CD4-positive, alpha-beta T cell treated with Interleukin-1 beta for 1 hour (primary cell): ENCODE measurements at places on chromosomes 6 and 20.
A peak's percentile ranks its signal among the peaks of the same experiment; 100 is the strongest.

GRCh38 chr6:107670792-107671199 is 153.3 kb downstream of the SCML4 start:
- peak; percentile 66 for DNase-seq

DNA sequence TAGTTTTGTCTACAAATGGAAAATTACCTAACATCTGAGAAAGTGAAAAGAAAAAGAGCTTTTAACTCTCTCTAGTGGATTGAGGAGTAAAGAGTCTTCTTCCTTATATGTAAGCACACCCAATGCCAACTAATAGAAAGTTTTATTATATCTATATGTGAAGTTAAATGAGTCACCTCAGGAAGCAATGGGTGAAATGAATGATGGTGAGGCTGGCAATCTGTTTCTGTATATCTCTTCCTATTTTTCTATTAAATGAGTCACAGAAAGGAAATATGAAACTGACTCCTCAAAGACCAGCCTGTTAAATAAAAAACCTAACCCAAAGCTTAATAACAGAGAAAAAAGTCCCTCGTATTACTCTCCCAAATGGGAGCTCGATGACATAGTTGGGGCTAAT is 71.3 kb downstream of the OTOR start:
- no peak for DNase-seq

DNA sequence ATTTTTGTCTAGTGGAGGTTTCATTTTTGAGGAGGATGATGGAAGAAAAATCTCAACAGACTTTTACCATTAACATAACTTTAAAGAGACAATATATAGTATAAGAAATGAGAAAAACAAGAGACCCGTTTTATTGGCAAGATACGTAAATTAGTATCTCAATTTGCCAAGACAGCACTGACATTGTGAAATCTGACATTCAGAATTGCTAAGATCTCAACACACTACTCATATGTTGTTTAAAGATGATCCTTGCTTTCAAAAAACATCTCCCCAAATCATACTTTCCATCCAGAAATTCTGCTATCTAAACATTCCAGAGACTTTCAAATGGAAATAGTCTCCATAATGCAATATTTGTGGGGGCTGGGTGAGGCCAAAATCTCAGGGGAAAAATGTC is 220.9 kb upstream of the CEP162 start:
- DNase-seq = no peak

- no peak for DNase-seq
Observed at GRCh38 chr6:41763470-41763869, 16.2 kb downstream of the FRS3 start.

DNA sequence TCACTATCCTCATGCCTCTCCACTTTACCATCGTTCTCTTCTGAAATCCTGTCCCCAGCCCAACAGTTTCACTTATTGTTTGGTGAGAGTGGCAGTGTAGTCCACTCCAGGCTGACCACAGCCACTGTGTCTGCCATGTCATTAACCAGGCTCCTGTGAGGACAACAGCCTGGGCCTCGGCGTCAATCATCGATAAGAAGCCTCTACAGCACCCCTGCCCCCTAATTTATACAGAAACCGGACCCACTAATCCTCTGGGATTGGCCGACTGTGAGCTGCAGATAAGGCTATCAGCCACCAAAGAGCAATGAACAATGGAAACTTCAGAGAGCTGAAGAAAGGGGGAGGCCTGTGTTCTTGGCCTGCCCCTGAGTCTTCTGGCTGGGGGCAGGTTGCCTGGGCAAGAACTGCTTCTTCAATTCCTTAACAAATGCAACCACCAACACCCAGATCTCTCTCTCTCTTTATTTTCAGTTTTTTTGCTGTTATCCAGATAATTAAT is 3.4 kb downstream of the EGFL8 start:
- no peak for DNase-seq

GRCh38 chr6:38720295-38720694 is 5.2 kb downstream of the DNAH8 start:
- DNase-seq = no peak

DNA sequence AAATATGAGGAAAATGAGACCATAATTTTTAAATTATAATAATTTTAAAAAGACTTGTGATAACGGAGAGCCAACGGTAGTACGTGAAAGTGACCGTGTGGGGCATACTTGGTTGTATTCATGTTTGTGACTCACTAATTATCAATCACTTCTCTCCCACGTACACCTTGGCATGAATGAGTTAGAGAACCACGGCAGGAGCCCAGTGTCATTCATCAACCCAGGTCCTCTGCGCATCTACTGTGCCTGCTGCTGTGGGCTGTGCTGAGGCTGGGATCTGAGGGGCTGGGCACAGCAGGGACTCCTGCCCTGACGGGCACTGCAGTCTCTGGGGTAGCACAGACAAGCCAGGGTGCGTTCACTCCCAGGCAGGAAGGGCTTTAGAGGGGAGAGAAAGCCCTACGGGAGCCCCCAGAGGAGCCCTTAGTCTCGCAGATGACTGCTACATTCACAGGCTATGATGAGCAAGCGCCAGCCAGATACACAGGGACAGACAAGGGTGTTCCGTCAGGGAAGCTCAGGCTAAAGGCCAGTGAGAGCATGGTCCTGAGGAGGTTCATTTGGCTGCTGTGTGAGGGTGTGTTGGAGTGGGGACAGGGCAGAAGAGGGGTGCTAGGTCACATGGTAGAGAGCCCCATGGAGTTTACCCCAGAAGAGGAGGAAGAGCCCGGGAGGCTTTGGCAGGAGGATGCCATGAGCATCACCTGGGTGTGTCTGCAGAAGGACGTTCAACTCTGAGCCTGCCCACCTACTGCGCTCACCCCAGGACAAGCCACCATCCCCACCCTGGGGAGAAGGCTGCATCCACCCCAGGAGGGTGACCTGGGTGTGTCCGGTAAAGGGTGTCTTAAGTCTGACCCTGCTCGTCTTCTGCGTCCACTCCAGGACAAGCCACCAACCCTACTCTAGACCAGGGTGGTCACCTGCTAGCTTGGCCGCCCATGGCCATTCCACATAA is 8.2 kb upstream of the RPS6KA2 start:
- no peak for DNase-seq

- DNase-seq = no peak
Observed at GRCh38 chr6:21214738-21215448, 378.7 kb upstream of the SOX4 start.

GRCh38 chr20:19699180-19699971 is 58.7 kb upstream of the RIN2 start:
- no peak for DNase-seq

DNA sequence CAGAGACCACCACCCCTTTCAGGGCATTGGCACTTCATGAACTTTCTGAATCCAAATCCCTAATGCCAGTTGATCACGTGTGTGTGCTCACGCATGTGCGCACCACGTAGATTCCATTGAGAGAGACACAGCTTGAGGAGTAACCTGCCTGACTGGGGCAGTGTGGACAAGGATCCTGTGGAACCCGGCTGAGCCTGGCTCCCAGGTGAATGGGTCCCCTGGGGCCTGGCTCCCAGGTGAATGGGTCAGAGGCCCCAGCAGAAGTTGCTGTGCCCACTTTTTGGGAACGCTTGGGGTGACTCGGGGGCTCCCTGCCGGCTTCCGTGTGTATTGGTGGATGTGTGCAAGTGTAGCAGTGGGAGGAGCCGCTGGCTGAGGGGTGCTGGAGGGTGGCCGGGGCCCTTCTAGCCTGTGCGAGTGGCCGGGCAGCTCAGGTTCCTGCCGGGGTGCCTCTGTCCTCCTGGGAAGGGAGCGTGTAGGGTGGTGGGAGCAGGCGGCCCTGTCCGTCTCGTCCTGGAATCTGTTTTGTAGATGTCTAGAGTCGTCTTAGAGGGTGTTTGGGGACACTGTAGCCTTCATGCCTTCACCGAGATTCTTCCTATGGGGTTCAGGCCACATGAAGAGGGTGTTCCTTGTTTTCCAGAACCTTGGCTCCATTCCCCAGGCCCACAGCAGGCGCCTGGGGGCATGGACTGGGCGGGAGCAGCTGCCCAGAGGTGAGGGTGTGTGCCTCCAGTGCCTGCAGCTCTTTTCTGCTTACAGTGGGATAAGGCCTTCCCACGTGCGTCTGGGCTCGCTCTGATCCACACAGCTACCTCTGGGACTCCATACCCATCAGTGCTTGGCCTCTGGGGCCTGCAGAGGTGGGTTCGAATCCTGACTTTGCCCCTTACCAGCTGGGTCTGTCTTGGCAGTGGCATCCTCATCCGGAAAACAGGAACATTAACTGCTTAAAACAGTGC is 3.2 kb downstream of the RBM38 start:
- DNase-seq = no peak

- DNase-seq = no peak
Observed at GRCh38 chr6:166616261-166617238, 10.5 kb downstream of the RPS6KA2 start.

GRCh38 chr6:282867-283416 is 9.3 kb upstream of the DUSP22 start:
- DNase-seq = no peak

- no peak for DNase-seq
Observed at GRCh38 chr20:38224531-38224930, 36.0 kb downstream of the KIAA1755 start.

GRCh38 chr20:22001886-22002285 is 296.4 kb downstream of the PAX1 start:
- no peak for DNase-seq

- DNase-seq = no peak
Observed at GRCh38 chr20:48825566-48825920, 2.3 kb downstream of the PREX1 start.

GRCh38 chr20:57473246-57474048 is 51.5 kb downstream of the CTCFL start:
- peak; percentile 56 for DNase-seq

DNA sequence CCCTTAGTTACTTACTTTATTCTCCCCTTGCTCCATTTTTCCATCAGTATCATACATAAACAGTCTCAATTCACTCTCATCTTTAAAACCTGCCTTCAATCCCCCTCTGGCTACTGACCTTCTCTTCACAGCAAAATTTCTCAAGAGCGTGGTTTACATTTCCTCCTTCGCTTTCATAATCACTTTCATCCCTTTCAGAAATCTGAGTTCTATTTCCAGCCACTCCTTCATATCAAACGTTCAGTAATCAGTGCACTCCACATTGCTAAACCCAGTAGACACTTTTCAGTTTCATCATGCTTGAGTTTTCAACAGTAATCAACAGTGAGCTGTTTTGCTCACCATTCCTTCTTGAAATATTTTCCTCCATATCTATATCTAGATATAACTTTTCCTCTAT is 176.7 kb upstream of the HSF2 start:
- DNase-seq = no peak

DNA sequence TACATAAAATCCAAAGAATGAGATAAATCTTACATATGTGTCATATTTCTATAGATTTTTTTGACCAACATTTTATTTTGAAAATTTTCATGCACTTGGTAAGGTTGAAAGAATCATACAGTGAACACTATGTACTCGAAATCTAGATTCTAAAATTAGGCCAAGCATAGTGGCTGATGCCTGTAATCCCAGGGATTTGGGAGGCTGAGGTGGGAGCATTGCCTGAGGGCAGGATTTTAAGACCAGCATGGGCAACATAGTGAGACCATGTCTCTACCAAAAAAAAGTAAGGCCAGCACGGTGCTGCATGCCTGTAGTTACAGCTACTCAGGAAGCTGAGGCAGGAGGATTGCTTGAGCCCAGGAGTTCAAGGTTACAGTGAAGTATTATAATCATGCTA is 158.6 kb downstream of the LAMA2 start:
- DNase-seq = no peak

DNA sequence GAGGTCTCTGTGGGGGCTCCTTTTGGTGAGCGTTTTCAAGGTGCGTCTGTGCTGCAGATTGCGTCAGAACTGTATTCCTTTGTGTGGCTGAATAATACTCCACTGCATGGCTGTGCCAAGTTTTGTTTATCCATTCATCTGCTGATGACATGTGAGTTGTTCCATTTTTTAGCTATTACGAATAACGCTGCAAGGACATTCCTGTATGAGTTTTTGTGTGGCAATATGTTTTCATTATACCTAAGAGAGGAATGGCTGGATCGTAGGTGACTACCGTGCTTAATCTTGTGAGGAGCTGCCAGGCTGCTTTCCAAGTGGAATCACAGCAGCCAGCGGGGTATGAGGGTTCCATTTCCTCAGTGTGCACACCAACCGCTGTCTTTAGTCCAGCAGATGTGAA is 1.1 kb upstream of the DACT2 start:
- no peak for DNase-seq

GRCh38 chr6:166660157-166660688 is 33.2 kb upstream of the RPS6KA2 start:
- DNase-seq = no peak

DNA sequence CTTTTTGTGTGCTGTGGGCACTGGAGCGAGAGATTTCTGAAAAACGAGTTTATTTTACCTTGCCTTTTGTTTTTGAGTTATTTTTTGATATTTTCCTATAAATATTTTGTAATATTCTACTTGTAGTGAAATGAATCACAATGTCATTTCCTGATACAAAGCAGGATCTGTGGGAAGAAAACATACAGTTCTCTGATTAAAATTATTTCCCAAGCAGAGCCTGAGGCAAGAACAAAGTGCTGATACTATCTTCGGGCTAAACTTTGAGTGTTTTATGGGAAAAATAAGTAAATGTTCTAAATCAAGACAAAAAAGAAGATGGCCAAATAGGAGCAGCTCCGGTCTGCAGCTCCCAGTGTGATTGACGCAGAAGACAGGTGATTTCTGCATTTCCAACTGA is 33.7 kb upstream of the ELOVL5 start:
- DNase-seq = no peak

DNA sequence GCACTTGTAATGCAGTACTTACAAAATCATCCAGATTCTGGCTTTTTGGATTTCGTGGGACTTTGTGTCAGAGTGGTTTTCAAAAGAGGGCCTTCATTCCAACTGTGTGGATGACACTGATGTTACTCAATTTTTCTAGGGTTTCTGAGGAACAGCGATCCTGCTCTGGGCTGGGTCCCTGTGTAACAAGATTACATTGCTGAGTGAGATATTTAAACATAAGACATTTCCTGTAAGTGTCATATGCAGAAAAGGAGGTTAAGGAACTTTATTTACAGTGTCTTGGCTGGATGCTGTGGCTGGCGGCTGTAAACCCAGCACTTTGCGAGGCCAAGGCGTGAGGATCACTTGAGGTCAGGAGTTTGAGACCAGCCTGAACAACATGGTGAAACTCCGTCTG is 6.7 kb downstream of the ZFAND3 start:
- no peak for DNase-seq

GRCh38 chr20:38168791-38169589 is 3.9 kb upstream of the TGM2 start:
- DNase-seq = peak; percentile 59

- DNase-seq = no peak
Observed at GRCh38 chr6:111566873-111567517, 38.7 kb downstream of the TRAF3IP2 start.

DNA sequence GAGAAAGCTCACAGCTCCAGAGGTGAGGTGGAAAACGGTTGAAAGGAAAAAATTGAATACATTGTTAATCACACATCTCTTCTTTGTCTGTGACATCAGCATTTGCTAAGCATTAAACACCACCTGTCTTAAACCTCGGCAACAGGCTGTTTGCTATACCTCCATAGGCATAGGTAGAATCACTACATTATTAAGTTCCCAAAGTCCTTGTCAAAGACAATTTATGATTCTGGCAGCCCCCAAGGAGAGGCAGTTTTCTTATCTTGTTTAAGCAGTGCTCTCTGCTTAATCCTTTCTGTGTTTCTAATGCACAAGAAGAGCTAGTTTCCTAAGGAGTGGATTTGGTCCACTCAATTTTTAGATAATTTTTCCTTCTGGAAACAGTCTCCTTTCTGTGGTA is 249.7 kb downstream of the NKAIN2 start:
- no peak for DNase-seq

GRCh38 chr20:57053793-57054552 is 212.5 kb downstream of the BMP7 start:
- no peak for DNase-seq

GRCh38 chr20:3612795-3613572 is 50.2 kb downstream of the GFRA4 start:
- DNase-seq = no peak

- DNase-seq = no peak
Observed at GRCh38 chr6:105594821-105595220, 191.9 kb upstream of the PREP start.
